ENCODE measurements at places on chromosomes 5 and 9.

GRCh38 chr9:76725011-76725546 lies 39.2 kb upstream of the PCA3 start:
- no peak for DNase-seq

DNA sequence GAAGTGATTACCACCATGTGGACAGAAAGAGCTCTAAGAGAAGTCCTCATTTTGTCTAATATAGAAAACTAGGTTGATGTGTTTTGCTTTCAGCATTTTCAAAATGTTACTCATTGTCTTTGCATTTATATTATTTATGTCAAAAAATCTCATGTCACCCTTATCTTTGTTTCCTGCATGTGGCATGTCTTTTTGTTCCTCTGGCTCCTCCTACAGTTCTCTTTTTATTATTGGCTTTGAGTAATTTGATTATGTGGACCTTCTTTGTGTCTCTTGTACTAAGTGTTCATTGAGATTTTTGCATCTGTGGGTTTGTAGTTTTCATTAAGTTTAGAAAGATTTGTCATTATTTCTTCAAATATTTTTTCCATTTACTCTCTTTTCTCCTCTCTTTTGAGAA lies 58.8 kb downstream of the GNG10 start:
- DNase-seq, result no peak

DNA sequence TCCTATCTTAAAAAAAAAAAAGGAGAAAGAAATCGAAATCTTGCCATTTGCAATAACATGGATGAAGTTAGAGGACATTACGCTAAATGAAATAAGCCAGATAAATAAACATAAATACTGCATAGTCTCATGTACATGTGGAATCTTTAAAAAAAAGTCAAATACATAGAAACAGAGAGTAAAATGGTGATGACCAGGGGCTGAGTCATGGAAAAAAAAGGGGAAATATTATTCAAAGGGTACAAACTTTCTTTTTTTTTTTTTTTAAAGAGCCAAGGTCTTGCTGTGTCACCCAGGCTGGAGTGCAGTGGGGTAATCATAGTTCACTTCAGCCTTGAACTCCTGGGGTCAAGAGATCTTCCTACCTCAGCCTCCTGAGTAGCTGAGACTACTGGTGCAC lies 310.1 kb downstream of the ZNF608 start:
- DNase-seq, result peak; percentile 31

GRCh38 chr5:135565725-135566421 lies 12.9 kb downstream of the CXCL14 start:
- DNase-seq, result peak; percentile 64

GRCh38 chr9:36974731-36975130 lies 59.3 kb downstream of the PAX5 start:
- DNase-seq, result no peak

DNA sequence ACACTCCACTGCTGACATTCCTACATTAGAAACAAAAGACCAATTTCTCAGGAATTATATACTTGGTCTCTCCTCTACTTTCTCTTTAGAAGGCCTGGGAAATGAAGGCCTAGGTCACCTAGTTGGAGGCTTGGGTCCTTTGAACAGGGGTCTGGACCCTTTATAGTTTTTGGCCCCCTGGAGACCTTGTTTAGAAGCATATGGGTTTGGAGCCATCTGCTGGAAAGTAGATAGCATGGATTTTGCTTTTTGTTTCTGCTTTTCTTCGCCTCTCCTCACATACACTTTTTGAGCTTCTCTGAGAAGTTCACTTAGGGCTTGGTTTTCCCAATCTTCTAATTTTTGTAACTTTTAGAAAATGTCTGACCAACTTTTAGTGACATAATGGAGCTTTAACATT lies 67.1 kb upstream of the CDK20 start:
- DNase-seq, result no peak

DNA sequence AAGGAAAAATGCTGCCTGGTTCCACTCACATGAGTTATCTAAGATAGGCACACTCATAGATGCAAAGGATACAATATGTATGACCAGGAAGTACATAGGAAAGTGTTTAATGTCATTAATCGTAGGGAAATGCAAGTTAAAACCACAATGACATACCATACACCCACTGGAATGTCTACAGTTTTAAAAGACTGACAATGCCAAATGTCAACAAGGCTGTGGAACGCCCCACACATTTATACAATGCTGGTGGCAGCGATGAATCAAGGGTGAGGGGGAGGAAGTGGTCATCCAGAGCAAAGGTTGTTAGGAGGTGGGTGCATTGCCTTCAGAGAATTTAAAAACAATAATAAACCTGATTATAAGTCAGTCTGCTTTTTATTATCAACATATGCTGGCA lies 437.8 kb downstream of the ARHGEF28 start:
- peak; percentile 94 for DNase-seq

- DNase-seq, result no peak
Observed at GRCh38 chr5:65334077-65334476, 147.6 kb downstream of the ADAMTS6 start.

DNA sequence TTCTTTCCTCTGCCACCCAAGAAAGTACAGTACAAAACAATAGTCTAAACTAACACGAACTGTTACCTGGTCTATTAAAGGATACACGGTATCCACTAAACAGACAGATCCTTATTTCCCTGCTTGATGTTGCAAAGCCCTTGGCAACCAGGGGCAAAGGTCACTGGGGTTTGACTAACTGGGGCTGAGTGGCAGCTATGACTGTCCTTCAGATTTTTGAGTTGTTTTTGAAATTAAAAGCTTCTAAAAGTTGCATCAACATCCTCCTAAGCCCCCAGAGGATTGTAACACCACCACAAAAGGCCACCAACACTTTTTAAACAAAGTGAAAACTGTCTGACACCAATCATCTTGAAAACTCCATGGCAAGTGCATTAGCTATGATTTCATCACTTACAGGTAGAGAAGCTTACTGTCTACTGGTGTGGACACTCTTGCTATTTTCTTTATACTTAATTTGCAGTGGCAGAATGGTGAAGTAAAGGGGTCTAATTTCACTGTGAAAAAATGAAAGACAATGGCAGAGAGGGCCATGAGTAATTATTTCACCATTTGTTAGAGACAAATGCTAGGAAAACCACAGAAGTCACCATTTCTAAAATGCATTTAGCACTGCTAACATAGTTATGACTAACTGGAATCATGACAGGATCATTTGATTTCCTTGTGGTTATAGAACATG lies 292.4 kb downstream of the EFNA5 start:
- DNase-seq, result peak; percentile 38

- no peak for DNase-seq
Observed at GRCh38 chr9:85038824-85039608, 369.5 kb downstream of the NTRK2 start.

- no peak for DNase-seq
Observed at GRCh38 chr9:127966416-127967150, 14.2 kb downstream of the EEIG1 start.

DNA sequence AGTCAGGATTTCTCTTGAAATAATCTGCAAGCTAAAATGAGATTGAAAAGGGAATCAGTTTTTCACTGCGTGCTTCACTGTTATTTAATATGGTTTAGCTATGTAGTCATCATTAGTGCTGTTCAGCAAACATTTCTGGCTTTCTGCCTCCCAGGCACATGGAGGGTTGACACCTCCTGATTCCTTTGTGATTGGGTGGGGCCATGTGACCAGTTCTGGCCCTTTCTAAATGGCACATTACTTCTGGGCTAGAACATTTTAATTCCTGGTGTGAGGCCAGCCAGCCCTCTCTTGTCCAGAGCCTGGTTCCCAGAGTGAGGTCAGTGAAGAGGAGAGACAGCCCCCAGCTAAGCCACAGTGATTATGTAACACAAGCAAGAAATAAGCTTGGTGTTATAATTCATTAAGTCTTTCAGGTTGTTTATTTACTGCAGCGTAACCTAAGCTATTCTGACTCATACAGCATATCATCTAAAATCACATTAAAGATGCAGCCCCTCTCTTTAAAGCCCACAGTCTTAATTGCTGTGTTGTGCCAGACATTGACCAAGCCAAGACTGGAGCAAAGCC lies 17.4 kb upstream of the ARSI start:
- peak; percentile 91 for DNase-seq

- peak; percentile 78 for DNase-seq
Observed at GRCh38 chr5:111668477-111669414, 88.2 kb downstream of the NREP start.

DNA sequence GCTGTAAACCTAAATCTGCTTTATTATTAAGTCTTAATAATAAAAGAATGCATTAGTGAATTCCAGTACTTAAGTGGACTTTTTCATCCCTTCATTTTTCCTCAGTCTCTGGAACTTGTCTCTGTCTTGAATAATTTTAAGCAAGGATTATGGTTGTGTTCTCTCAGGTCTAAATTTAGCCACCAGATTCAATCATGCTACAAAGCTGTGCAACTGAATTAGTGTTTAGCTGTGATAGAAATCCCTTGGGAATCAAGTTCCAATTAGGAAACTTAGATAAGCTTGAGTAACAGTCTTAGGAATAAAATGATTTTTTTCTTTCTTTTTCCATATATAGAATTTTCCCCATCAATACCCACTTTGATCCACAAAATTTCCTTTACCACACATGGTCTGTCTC lies 104.3 kb downstream of the PLPPR1 start:
- no peak for DNase-seq

DNA sequence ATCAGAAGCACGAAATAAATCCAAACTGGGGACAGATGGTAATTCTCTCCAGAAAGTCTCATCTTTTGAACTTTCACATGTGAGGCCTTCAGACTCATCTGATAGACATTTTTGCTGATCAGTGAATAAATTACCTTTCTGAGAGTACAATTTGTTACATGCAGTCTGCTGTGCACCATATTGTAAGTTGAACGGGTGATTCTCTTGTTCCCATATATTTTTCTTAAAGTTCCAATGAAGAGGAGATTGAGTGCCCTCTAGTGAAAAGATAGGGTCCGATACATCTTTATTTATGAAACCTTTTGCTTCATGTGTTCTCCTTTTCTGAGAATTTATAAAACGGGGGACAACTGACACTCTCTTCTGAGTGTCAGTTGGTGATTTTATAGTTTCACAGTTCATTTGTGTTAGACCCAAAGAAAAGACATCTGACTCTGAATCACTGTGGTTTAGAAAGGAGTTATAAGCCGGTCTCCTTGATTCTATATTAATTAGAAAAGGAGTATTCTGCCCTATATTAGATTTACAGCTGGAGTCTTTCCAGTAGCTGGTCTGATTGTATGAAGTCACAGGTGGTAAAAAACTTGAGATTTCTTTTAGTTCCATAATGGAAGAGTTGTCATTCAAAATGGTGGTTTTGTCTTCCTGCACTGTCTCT lies 30.4 kb downstream of the GNG10 start:
- DNase-seq, result peak; percentile 52

GRCh38 chr5:142293486-142293885 lies 31.3 kb downstream of the SPRY4 start:
- peak; percentile 62 for DNase-seq

DNA sequence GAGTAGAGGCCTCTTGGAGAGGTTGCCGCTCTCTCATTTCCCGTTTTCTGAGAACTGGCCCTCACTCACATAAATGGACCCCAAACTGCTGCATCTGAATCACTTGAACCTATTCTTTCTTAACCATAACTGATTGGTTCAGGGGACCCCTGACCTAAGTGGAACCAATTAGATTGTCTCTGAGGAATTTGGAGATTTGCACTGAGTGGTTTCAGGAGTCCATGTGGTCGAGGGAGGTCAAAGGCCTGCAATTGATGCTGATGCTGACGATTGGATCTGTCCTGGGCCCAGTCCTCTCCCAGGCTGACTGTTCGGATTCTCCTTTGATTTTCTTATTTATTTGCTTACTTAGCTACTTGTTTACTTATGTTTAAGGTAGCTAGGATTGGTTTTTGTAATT lies 88.0 kb downstream of the PTCD2 start:
- DNase-seq, result no peak

DNA sequence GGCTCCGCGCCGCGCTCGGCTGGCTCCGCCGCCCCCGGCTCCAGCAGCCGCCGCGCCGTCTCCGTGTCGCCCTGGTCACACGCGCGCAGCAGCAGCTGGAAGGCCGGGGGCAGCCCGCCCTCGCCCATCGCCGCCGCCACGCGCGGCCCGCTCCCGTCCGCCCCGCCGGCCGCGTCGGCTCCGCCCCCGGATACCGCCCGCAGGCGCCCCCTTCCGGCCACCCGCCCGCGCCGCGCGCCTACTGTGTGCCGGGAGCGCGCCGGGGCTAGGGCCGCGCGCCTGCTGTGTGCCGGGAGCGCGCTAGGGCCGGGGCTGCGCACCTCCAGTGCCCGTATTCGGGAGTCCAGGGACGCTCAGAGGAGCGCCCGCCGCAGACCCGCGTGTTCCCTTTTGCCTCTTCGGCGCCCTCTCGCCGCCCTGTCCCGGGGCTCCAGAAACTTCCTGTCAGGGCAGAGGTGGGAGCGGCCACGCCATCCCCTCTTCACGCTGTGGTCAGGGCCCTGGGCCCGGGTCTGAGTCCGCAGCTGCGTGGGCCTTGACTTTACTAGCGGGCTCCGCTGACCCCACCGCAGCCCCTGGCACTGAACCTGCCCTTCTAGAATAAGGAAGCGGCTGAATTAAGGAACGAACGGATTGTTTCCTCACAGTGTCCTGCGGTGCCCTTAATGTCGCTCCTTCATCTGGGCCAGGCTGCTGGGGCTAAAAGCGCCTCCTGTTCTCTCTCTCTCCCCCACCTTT lies at the start of gene ANKS6:
Gene ANKS6, minus strand, starts transcription at position 192 of the 738 bp plus-strand sequence. Its CDS starts 64 bp downstream, at position 128.
- DNase-seq, result peak; percentile 78

DNA sequence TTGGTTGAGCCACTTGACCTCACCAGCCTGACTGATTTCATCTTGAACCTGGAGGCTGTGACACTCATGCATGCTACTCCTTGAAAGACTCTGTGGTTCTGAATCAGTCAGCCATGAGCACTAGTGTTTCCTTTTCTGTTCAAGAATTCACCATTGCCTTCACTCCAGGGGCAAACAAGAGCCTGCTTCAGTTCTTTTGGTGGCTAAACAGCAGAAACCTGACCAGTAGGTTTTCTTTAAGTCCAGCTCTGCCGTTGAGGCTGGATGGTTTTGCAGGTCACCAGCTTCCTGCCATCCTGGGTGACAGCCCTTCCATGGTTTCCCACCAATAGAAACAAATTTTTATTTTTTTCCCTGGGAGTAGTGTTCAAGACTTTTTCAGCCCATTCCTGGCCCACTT lies 10.0 kb downstream of the NTRK2 start:
- no peak for DNase-seq

Measured in EL (cell line).